ENCODE measurements at places on chromosomes 5 and 9. TPM values are rescaled to one million over a fixed set of nuclear protein-coding genes. Genes with fewer than 3 reads are reported as not detected.

The FYB1 gene
- total RNA-seq: 0.02 TPM

The IGFBPL1 gene
- total RNA-seq: 2.1 TPM

The WDR38 gene
- total RNA-seq: not detected

The SPATA24 gene
- 8.6 TPM for total RNA-seq

The MSANTD3 gene
- total RNA-seq: 78.2 TPM

The MRRF gene
- total RNA-seq: 90.6 TPM

The TMC1 gene
- total RNA-seq: not detected

The CCDC180 gene
- 1.9 TPM for total RNA-seq
